Hepatocyte (in vitro differentiated cells): ENCODE measurements at places on chromosomes 5 and 9. TPM values are rescaled to one million over a fixed set of nuclear protein-coding genes. Genes with fewer than 3 reads are reported as not detected.

The TMEM215 gene
- total RNA-seq = 0.40 and 0.43 TPM in 2 replicates

The LURAP1L gene
- total RNA-seq = 37.6 and 40.2 TPM in 2 replicates

DNA sequence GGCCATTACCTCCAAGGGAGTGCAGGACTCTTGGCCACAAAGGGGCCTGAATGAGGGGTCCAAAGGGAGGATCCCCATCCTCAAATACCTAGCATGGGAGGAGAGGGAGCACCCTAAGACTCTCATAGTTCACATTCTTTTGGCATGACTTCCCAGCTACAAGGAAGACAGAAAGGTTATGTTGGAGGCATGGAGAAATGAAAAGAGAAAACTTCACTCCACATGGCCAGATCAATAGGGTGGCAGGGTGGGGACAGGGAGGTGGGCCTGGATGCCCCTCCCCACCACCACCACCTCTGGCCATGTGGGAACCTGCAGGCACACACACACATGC, 97.6 kb downstream of the PAX5 start:
- DNase-seq = no peak

DNA sequence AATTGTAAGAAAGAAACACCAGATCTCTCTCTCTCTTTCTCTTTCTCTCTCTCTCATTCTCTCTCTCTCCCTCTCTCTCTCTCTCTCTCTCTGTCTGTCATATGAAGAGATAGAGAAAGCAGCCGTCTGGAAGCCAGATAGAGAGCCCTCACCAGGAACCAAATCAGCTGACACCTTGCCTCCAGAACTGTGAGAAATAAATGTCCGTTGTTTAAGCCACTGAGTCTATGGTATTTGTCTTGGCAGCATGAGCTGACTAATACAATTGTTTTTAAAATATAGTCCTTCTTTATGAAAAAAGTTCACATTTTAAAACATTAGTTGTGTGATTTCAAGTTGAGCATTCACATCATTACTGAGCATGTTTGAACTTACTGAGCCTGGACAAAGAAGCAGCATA, 275.6 kb downstream of the CETN3 start:
- no peak for DNase-seq

DNA sequence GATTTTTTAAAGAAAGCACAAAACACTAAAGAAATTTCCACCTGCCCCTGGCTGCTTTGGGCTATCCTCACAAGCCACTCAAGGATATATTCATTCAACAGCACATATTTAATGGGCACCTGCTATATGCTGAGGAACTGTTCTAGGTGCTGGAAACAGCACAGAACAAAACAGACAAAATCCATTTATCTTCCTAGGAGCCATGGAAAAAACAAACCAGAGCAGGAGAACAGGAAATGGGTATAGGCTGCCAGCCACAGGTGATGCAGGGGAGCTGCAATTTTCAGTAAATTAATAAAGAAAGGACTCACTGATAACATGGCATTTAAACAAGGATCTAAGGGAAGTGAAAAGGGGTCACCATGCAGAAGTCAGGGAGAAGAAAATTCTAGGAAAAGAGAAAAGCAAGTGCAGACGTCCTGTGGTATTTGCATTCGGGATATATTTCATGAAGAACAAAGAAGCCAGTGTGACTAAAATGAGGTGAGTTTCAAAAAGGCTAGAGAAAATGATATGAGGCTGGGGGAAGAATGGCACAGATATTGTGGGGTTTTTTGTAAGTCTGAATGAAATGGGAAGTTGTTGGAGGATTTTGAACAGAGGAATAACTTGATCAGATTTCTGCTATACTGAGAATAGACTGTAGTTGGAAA, 152.2 kb downstream of the ADAMTSL1 start:
- DNase-seq = no peak

DNA sequence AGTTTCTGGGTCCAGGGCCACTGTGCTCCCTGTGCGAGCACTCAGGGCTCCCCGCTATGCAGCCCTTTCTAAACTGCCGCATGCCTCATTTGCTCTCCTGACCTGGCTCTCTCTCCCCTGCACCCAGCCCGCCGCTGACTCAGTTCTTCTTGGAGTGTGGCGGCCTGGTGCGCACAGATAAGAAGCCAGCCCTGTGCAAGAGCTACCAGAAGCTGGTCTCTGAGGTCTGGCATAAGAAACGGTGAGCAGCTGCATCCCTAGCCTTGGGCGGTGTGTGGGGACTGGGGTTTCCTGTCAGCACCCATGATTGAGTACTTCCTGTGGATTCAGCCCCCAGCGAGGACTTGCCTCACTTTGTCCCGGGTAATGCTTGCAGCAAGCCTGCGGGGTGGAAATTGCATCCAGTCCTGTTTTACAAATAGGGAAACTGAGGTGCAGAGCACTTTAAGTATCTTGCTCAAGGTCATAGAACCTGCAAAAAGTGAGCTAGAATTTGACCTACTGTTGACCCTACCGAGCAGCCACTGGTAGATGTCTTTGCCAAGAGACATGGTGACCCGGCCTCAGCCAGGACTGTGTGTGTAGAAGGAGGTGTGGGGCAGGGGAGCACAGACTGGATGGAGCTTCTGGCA, 27.9 kb downstream of the USP20 start:
- DNase-seq = no peak

The PPP6C gene
- total RNA-seq = 35.2 and 36.2 TPM in 2 replicates

The FNBP1 gene
- total RNA-seq = 16.4 and 19.5 TPM in 2 replicates

DNA sequence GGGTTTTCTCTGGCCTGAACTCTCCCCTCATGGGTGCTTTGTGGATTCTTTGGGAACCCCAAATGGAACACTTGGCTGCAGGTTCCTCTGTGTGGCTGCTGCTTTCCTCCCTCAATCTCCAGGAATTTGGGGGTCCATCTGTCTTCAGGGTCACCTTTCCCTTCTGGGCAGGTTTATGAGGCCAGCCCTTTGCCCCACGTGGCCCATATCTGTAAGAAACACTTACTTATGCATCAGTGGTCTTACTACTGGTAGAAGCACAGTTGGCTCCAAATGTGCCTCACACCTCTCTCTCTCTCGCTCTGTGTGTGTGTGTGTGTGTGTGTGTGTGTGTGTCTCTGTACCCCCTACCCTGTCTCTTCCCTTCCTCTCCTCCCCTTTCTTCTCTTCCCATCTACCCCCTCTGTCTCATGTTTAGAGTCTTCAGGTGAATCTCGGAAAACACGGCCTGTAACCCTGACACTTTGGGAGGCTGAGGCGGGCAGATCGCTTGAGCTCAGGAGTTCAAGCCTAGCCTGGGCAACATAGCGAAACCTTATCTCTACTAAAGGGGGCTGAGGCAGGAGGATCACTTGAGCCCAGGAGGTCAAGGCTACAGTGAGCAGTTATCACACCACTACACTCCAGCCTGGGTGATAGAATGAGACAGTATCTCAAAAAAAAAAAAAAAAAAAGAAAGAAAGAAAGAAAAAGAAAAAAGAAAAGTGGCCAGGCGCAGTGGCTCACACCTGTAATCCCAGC, 26.8 kb downstream of the C5orf15 start:
- no peak for DNase-seq

- DNase-seq = no peak
These were observed 138.6 kb upstream of the TSLP start for GRCh38 chr5:110932755-110933488.

GRCh38 chr5:38284384-38284783, 26.0 kb downstream of the EGFLAM start:
- no peak for DNase-seq

The NR5A1 gene
- 0.07 and 0.20 TPM in 2 replicates for total RNA-seq

- DNase-seq = no peak
These were observed 19.3 kb upstream of the RAPGEF1 start for GRCh38 chr9:131759017-131759647.

DNA sequence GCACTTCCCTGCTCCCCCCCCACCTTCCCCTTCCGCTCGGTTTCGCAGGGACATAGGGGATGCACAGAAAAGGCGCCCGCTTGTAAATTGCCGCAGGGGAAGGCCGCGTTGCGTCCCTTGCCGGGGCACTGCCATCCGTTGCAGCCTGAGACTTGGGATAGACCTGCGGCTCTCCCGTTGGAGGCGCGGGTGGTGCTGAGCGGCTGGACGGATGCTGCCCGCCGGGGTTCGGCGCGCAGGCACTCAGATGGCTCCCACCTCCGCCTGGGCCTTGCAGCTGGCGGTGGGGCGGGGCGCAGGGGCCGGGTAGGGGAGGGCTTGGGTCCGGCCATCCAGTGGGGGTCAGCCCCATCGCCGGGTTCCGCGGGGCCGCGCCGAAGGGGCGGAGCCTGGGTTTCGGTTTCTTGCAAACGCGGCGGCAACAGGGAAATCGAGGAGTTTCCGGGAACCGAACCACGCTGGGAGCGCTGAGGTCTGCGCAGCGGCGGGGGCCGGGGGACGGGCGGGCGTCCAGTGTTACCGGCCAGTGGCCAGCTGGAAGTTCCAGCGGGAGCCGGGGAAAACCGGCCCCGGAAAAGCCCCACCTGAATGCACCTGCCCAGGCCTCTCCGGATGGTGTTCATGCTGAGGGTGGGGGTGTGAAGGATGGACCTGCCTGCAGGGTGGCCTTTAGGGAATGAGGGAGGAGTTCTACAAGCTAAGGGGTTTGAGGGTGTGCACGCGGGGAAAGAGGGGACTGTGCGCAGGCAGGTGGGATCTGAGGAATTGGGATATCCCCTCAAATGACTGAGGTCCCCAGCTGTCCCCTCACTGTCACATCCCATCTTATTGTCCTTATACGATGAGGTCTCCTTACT, 6.3 kb upstream of the IRF1 start:
- DNase-seq = peak; percentile 94

The DMGDH gene
- 0.16 and 0.87 TPM in 2 replicates for total RNA-seq

GRCh38 chr5:169544264-169544950, 39.2 kb upstream of the SPDL1 start:
- no peak for DNase-seq

DNA sequence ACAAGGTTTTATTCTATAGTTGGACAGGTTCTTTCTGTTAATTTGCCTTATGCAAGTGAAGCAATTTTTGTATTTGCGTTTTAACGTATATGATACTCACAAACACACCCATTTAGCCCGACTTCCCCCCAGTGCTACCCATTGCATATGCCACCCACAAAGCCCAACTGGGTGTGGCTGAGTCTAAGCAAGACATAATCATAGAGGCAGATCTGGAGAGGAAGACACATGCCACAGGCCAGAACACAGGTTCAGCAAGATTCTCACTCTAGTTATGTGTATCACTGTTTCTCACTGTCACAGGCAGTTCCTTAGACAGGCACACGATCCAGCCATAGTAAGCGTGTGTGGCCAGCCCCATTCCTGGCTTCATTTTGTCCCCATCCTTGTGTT, 29.0 kb upstream of the PUM3 start:
- DNase-seq = no peak

GRCh38 chr5:137902408-137903133, 13.3 kb downstream of the PKD2L2 start:
- DNase-seq = no peak

DNA sequence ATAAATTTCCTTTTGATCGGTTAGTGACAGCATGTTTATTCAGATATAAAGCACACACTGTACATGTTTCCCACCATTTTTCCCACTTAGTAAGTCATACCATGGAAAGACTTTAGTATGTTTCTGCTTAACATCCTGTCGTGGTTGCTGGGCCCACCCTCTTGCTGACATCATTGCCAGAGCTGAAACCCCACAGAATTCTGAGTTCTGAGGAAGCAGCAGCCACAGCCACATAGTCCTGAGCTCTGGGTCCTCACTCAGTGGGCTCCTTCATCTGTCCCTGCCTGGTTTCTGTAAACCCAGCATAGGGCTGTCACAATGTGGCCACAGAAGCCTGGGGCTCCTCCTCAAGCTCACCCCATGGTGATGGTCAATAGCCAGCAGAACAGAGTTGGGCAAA, 441.5 kb downstream of the ENC1 start:
- DNase-seq = no peak

- DNase-seq = no peak
These were observed 287.8 kb upstream of the RASA1 start for GRCh38 chr5:86979811-86980411.

The TRIM36 gene
- total RNA-seq = 3.1 and 5.2 TPM in 2 replicates

The TRIO gene
- 63.0 and 78.2 TPM in 2 replicates for total RNA-seq

DNA sequence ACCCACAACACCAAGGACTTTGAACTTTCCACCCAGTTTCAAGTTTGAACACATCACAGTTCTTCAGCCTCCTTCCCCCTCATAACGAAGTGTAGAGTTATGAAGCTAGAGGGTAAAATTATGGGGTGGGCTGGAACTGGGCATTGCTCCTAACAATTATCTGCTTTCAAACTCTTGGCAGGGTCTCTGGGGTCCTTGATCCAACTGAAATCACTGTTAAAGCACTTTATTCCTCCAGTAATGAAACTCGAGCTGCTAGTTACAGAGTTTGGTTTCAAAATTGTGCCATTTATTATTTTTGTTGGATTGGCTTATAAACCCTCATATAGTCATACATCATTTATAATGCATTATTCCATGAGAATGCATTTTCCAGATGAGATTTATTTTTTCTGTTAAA, 158.5 kb downstream of the RGS3 start:
- DNase-seq = no peak

GRCh38 chr9:99606957-99607356, 214.7 kb upstream of the NR4A3 start:
- DNase-seq = no peak

GRCh38 chr5:72032788-72033187, 74.5 kb upstream of the MAP1B start:
- DNase-seq = no peak

DNA sequence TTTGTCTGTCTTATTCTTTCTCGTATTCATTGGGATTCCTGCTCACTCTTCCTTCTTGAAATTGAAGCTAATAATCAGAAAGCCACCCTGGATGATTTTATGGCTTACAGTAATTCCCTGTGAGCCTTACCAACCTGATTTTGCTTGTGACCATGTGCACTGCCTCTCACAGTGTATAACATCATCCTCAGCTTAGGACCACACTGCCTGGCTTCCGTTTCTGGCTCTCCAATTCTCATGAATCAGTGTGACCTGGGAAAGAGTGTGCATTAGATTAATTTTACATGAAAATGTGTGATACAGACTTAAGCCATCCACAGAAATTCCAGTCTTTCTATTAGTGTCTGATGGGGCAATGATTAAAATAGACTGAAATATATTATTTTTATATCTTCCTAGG, 126.8 kb upstream of the DMRT1 start:
- DNase-seq = no peak

The WHRN gene
- 3.2 and 3.7 TPM in 2 replicates for total RNA-seq

The TMEM171 gene
- 1.3 and 2.9 TPM in 2 replicates for total RNA-seq

DNA sequence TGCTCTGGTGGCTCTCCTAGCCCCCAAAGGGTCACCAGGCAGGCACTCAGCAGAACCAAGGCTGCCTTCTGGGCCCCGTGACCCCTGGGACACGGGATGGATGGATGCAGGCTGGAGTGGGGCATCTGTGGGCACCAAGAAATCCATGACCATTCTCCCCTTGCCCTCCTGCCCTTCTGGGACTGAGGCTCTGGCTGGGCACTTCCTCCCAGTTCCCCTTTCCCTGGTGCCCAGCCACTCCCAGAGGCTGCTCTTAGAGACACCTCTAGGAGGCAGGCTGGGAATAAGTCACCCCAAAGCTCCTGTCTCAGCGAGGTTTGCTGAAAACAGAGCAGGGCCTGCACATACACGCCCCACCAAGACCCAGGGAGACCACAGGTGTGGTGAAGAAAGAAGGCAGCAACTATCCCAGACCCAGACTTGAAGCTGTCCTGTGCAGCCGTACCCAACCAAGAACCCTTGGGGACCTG, 943 bp downstream of the STING1 start:
- no peak for DNase-seq

- no peak for DNase-seq
These were observed 56.1 kb upstream of the PIP5K1B start for GRCh38 chr9:68648971-68649370.

- DNase-seq = no peak
These were observed 146.7 kb downstream of the YTHDC2 start for GRCh38 chr5:113660206-113660605.

The FOXI1 gene
- total RNA-seq = not detected in 2 replicates

GRCh38 chr5:56651893-56652292, 163.5 kb upstream of the MAP3K1 start:
- DNase-seq = no peak
